ENCODE measurements at places on chromosomes 3 and 15.

DNA sequence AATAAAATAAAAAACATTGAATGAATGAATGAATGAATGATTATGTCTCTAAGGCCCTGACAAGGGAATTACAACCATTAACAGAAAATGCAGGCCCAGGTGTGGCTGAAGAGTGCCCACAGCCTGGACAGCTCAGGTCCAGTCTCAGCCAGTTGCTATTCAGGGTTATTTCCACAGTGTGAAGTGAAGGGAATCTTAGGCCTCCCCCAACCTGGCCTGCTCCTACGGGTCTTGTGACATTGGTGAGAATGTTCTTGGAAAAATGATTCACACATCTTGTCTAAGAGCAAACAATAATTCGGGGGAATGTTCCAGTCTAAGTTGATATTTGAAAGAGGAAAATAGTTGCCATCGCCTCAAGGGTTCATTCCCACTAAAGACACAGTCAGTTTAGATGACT is 37.0 kb downstream of the MINDY4B start:
- DNase-seq: no peak

- DNase-seq: no peak
These were observed 59.0 kb downstream of the ARIH1 start for GRCh38 chr15:72532991-72533601.

DNA sequence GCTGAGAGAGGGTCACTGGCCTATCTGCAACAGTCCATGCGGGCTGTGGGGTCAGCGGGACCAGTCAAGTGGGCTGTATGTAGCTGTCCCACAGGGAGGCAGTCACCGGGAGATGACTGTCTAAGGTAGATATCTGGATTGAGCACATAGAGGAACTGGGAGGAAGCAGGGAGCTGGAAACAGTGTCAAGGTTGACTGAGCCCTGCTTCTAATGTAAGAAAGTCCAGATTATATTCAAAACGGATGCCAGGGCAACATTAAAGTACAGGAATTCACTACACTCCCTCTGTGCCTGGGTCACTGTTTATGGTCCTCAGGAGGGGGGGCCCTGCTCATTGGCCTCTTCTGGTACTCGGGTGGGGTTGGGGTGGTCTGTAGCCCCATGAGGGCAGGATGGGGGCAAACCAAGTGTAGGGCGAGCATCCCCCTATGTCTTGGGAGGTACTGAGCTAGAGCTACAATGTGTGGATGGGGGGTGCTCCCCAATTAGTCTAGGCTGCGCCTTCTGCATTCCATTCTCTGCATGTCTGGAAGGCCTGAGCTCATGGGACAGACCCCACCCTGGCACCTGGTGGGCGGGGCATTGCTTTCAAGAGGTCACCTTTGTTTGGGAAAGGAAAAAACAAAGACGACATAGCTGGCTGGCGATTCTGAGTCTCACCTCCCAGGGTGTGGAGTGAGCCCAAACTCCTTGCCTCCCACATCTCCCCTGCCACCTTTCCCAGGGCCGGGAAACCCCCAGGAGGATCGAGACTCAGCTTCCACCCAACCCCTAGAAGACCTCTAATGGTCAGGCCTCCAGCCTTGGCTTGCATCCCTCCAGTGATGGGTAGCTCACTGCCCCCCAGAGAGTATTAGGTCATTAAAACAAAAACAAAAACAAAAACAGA is 45.1 kb upstream of the C15orf39 start:
- no peak for DNase-seq

DNA sequence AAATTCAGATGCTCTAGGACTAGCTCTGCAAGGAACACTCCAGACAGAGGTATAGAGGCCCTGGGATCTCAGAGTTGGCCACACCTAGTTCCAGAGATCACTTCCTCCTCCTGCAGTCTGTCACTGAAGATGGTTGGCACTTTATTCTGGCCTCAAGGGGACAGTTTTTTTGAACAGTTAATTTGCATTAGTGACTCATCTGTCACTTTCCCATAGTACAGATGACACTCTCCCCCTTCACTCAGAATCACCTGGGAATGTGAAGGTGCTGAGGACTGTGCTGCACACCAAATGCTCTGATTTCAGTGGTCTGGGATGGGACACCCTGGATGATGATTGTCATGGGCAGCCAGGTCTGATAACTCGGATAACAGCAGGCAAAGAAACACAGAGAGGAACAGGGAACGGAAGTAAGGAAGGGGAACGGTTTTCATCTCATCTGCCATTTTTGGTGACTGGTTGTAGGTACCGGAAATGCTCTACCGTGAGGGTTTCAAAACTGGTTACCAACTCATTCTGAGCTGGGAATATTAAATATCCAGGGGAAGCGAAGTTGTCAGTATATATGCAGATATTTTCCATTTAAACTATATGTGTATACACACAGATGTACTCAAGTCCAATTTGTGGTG is 232.5 kb upstream of the ST8SIA2 start:
- no peak for DNase-seq

GRCh38 chr15:69505956-69506556 is 53.4 kb downstream of the RPLP1 start:
- no peak for DNase-seq

- DNase-seq: no peak
These were observed 19.8 kb downstream of the GPR160 start for GRCh38 chr3:170057550-170057949.

DNA sequence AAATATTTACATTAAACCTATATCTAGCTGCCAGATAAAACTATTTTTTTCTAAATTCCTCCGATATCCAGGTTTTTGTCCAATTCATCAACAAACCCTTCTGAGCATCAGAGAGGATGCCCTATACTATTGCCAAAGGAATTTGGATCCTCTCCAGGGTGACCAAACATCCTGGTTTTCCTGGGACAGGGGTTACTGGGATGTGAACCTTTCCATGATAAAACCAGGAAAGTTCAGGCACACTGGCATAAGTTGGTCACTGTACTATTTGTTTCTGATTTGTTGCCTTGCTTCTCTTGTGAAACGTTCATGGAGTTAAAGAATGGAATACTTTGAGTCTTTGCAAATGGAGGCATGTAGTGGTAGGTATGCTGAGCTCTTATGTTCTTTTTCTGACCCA is 63.5 kb downstream of the TLNRD1 start:
- DNase-seq: no peak

DNA sequence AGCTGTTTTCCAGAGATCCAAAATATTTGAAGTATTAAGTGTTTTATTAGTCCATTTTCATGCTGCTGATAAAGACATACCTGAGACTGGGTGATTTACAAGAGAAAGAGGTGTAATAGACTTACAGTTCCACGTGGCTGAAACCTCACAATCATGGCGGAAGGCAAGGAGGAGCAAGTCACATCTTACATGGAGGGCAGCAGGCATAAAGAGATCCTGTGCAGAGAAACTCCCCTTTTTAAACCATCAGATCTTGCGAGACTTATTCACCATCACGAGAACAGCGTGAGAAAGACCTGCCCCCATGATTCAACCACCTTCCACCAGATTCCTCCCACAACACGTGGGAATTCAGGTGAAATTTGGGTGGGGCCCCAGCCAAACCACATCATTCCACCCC is 82.0 kb downstream of the KY start:
- no peak for DNase-seq

- no peak for DNase-seq
These were observed 101.0 kb upstream of the IGSF10 start for GRCh38 chr3:151561878-151562277.

- DNase-seq: no peak
These were observed 24.1 kb downstream of the TRAK1 start for GRCh38 chr3:42115215-42115614.

GRCh38 chr3:186909078-186909853 is 21.1 kb upstream of the ST6GAL1 start:
- DNase-seq: no peak

DNA sequence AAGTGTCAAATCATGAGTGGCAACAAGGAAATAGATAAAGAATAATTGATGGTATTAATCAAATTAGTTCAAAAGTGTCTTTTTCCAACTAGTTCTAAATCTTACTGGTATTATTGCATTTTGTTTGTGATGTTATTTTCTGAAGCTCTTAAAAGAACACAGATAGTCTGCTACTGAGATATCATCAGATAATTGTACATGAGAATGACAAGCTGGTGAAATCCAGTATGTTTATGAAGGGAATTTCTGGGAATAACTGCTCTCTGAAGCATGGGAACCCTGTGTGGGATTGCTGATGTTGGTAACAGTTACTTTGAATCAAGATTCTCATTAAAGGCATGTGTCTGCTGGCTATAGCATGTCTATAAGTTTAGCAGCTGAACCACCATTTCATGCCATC is 190.3 kb upstream of the CDIN1 start:
- DNase-seq: no peak

DNA sequence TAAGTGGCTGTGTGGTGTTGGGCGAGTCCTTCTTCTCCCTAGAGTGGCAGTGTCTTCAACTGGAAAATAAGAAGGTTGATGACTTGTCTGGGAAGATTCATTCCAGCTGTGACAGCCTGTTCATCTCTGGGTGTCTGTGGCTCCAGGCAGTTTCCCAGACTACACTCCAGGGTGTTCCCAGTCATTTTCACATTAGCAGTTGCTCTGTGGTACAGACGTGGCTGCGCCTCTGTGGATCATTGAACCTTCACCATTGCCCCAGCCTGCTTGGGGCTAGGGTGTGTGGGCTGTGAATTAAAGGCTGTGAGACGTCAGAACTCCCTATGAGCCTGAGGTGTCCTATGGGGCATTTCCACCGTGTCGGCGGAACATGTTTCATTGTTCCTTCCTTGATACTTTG is 239.6 kb upstream of the NR2E3 start:
- DNase-seq: no peak

DNA sequence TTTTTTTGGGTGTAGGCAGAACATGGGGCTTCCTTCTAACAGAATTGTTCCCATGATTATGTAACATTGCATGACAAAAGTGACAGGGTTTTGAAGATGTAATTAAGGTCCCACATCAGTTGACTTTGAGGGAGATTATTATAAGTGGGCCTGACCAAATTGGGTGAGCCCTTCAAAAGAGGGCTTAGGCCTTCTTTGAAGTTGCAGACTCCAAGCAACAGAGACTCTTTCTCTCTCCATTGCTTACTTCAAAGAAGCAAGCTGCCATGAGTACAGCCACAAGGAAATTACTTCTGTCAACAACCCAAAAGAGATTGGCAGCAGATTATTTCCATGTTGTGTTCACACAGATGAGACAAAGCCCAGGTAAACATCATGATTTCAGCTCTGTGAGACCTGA is 348.2 kb downstream of the PDCD6IP start:
- DNase-seq: no peak

- DNase-seq: no peak
These were observed 143.9 kb upstream of the UMPS start for GRCh38 chr3:124586126-124587052.

DNA sequence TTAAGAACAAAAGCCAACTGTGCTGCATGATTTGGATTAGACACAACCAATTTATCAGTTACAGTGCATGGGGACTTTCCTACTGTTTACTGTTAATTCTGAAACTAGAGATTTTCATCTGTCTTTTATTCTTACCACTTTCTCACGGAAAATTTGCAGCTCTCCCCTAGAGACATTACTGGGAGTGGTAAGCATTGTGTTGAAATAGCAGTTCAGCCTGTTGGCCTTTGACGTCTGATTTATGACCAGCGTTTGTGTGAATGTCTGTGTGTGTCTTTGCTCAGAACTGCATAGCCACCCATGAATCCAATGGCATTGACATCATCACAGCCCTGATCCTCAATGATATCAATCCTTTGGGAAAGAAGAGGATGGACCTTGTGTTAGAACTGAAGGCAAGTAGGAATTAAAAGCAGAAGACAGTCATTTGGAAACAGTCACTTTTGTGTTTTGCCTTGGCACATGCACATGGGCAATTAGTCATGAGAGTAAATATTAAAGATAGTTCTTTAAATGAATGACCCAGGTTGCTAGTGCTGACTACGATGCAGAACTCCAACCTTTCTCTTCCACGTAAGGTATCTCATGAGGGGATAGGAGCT is 202.2 kb upstream of the BHLHE40 start:
- no peak for DNase-seq

- no peak for DNase-seq
These were observed 188.9 kb downstream of the MEIS2 start for GRCh38 chr15:36911322-36911944.

- no peak for DNase-seq
These were observed 414.5 kb upstream of the MCTP2 start for GRCh38 chr15:93816815-93817214.

- DNase-seq: no peak
These were observed 781.8 kb downstream of the CADM2 start for GRCh38 chr3:85740561-85740960.

DNA sequence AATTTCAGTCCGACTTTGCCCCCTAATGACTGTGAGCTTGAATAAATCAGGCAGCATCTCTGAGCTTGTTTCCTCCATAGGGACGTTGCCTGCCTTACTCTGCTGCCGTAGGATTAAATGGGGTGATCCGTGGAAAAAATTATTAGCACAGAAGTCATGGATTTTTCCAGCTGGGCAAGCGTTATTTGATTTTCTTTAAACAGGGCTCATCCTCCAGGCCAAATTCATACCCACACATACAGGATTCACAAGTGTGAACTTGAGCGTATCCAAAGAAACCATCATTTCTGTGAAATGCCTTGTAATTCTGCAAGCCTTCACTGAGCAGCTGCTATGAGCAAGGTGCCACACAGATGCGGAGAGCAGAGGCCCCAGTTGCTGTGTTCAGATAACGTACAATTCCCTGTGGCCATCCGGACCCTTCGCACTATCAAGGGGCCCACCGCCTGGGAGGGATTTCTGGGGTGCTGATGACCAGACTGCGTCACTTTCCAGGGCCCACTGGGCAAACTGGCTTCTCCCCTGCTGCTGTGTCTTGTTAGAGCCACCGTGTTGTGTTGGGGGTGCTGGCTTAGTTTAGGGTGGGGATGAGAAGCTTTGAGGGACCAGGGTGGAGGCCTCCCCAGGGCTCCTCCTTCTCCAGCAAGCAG is 61.4 kb downstream of the MGLL start:
- no peak for DNase-seq

- no peak for DNase-seq
These were observed 976 bp upstream of the NUP210 start for GRCh38 chr3:13420831-13421765.

DNA sequence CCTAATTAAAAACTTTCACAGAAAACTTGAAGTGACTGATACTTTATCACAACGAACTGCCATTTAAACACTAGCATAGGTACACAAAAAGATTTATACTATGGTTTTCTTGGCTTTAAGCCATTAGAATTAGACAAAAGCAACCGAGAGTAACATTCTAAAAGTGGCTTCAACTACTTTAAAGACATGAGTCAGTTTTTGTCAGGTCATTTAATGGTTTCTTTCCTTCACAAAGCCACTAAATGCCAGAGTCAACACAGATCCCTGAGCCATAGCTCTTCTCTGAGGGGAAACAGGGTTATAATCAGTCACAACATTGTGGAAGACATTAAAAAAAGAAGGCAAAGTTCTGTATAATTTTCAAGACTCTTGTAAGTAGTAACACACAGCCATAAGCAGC is 54.6 kb downstream of the CAPN3 start:
- DNase-seq: no peak

DNA sequence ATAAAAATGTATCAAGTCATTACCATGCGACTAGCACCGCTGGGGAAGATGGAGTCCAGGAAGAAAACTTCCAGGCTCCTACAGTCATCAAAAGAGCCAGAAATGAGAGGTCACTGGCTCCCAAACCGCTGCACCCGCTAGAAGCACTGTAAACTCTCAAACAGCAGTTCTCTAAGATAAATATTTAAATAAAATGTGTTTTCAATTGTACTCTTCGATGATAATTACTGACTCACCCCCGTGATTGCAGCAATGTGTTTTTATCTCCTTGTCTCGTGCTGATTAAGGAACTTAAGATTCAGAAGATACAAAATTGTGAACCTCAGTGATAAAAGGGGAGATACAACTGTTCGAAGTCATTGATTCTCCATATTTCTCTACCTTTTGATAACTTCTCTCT is 45.8 kb upstream of the FOXP1 start:
- no peak for DNase-seq
